ENCODE measurements at places on chromosomes 13 and 19.

- no peak for DNase-seq
These were observed 124.1 kb upstream of the SPACA7 start for GRCh38 chr13:112251930-112252585.

DNA sequence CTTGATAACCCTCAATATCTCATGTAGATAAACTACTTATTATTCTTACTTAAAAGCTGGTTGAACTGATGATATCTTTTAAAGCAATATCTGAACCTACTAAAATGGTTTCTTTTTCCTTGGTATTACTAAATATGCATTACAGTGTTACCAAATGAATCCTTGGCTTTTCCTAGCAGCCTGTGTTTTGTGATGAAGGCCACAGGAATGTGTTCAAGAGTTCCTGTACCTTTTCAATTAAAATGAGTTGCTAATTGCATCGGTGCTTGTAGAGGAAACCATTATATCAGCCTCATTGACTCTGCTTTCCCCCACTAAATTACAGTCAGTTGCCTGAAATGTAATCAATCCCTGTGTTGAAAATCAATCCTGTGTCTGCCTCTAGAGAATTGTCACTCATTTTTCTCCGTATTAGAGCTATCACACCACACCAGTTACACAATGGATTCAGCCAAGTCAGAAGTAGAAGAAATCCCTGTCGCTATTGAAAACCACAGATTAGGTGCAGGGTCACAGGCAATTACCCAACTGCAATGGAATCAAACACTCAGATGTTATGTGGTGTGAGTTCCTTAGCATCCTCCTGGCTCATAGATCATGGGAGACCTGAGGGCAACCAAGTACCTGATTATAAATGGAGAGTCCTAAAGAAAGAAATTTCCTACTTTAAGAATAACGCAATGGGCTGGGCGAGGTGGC, 13.3 kb downstream of the FAM216B start:
- DNase-seq: no peak

- no peak for DNase-seq
These were observed 964 bp downstream of the SPINT2 start for GRCh38 chr19:38265213-38265861.

DNA sequence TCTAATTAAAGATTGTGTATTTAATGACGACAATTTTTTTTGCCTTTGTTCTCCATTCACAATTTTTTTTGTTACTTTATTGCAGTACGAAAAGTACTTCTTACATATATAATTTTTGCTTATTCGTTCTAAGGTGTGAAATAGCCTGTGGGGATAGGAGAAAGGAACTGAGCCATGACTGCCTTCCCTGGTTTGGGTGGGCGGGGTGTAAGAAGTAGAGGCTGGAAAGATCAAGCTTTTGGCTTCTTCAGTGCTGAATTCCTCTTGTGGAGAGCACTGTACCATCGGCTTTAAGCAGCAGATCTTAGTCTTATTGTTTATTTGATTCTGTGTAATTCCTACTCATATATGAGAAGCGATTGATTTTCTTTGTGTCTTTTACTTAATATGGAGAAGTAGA, 115.8 kb downstream of the NBEA start:
- no peak for DNase-seq

DNA sequence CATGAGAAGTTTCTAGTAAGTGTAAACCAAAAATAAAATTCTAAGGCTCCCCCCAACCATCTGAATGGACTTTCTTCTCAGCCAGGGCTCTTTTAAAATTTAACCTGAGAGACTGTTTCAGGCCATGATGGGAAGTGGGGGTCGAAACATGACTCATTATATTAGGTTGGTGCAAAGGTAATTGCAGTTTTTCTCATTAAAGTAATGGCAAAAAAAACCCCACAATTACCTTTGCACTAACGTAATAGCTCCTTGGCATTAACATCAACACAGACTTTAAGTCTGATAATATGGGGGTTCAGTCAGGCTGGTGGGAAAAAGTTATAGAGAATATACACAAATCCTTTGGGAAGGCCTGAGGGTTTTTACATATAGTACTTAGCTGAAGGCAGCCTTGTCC, 9.4 kb upstream of the SPART start:
- no peak for DNase-seq

DNA sequence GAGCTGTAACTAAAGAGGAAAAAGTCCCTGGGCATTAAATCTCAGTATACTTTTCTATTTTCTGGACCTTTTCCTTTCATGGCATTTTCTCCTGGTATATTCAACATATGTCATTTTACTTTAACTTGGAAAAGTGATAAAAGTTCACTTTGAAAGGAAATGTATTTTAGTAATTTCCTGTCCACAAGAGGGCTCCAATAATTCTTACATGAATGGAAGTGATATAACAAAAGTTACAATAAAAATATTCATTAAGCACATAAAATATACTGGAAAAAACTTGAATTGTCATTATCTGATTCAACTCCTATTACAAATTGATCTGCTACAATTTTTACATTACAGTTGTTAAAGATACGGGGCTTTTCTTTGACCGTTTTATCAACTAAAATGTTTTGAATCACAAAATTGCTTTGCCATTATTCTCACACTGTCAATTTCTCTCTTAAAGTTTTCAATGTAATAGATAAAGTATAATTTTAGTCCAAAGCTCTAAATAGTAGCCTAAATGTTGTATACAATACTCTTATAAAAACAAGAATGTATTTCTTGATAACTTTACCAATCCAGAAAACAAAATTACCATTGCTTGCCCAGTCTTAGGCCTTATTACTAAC, 4.9 kb downstream of the UBL3 start:
- DNase-seq: no peak

- DNase-seq: no peak
These were observed 758.3 kb upstream of the PCDH20 start for GRCh38 chr13:62173958-62174357.

DNA sequence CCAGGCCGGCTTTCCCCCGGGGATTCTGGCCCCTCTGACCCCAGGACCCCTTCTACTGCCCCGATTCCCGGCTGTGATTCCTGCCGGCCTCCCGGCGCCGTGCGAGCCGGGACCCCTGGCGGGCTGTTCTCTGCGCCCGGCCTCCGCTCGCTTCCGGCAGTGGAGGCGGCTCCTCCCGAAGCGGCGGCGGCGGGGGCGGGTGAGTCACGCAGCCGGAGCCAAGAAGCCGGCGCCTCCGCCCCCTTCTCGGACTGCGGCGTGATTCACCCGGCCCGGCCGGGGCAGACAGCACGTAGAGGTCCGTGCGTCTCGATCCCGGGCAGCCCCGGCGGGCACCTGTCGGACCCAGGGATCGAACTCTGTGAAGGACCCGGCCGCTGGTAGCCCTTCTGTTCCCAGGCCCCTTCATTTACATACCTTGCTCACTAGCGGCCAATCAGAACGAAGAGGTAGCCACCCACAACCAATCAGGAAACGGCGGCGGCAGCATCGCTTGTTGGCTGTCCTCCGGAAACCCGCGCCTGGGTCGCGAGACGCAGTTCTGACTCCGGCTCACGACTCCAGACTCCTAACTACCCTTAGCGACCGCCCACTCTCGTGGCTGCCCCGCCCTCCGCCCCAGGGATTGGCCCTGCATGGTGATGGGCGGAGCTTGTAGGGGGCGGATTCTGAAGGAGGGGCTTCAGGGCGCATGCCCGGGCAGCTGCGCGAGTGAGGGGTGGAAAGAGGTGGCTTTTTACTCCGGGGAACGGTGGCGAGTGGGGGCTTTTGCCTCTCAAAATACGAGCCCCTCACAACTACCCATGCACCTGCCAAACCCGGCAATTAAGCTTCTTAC, at the start of gene SERTAD1:
Gene SERTAD1 (minus strand): TSS at position 543 of the 838 bp plus-strand sequence. CDS start 2,446 bp downstream, outside the sequence.
- peak; percentile 96 for DNase-seq

GRCh38 chr19:33520048-33520643, 1.4 kb downstream of the PEPD start:
- no peak for DNase-seq

DNA sequence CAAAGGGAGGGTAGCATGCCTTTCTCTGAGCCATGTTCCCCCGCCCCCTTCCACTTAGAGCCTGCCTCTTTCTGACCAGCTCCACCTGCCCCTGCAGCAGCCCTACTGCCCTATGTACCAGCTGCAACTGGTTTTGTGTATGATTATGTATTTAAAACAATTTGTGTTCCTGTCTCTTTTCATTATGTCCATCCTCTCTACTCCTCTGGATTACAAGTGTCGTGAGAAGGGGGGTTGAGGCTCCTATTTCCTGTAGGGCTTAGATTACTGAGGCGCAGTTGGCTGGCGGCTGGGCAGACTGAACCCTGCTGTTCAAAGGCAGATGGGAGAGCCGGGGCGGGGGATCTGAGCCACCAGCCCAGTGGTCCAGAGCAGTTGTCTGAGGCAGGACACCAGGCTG, 213.3 kb downstream of the KCNRG start:
- DNase-seq: no peak

GRCh38 chr13:29059800-29060199, 239.7 kb downstream of the MTUS2 start:
- DNase-seq: no peak

DNA sequence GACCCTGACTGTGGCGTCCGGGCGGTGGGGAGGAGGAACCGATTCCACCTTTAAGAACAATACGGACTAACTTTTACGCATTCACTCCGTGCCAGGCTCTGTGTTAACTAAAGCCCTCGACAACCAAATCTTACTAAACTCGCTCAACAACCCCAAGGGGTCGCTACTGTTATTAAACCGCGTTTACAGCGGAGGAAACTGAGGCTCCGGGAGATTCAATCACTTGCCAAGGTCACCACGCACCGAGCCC, 1.2 kb downstream of the SAMD1 start:
- DNase-seq: no peak

DNA sequence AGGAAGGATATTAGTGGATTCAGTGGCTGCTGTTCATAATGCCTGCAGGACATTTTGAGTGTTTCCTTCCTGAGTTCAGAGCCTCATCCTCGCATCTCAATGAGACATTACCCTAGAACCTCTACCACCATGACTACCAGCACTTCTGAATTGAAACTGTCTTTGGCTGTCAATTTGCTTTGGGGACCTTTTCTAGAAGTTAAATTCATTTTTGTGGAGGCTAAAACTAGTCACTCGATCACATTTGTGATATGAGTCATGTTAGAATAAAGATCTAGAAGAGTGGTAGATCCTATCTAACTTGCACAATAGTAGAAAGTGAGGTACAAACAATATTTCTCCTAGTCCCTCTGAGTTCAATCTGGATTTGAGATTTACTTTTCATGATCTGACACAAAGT, 124.9 kb downstream of the KCNRG start:
- no peak for DNase-seq

DNA sequence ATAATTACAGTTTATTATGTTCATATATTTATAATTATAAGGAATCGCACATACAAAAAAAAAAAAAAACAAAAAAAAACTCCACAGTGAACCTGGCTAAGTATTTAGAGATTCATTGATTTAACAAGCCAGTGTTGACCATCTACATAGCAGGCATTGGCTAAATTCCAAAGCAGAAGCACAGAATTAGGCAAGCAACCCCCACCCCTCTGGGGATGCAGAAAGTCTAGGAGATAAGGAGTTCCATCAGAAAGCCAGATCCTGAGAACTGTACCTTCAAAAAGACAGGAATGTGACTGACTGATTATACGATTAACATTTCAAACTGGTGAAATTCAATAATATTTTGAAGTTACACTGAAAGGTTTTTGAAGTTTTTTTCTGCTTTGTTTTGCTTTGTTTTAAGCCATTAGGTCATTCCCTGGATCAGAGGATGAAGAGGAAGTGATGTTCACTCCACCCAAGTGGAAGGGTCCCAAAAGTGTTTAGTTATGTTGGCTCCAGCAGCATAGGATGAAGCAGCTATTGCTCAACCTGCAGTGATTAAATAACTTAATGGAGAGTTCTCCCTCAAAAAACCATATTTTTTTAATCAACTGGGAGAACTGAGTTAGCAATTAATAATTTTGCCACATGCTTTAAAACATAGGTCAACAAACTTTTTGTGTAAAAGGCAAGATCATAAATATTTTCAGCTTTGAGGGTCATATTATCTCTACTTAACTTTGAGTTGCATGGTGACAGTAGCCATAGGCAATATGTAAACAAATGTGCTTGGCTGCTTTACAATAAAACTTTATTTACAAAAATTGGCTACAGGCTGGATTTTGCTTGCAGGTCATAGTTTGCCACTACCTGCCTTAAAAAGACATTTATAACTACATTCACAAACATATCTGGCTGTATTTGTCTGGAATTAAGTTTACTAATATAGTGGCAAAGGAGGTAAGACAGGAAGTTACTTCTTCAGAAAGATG, 49.6 kb downstream of the DOCK9 start:
- no peak for DNase-seq

- DNase-seq: no peak
These were observed 127.2 kb upstream of the UBL3 start for GRCh38 chr13:29977476-29978120.

GRCh38 chr13:96474181-96474557, 384.3 kb downstream of the HS6ST3 start:
- no peak for DNase-seq

DNA sequence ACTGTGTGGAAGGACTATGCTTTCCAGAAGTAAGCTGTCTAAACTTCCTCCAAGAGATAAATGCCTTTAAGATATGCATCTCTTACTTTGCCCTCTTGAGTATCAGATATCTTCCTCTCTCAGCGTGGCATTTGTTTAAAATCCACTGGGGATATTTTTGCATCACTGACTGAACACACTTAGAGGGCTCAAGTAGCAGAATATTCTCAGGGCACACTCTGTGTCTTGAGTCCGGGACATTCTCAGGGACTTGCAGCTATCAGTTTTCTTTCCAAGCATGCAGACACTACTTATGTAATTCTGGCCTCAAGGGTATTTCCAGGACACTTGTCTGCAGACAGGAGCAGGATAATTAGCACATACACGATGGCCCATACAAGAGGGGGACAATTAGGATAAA, 84.7 kb downstream of the ERCC5 start:
- DNase-seq: peak; percentile 20

- DNase-seq: no peak
These were observed 1.4 kb upstream of the MEGF8 start for GRCh38 chr19:42323852-42324654.

GRCh38 chr13:87089391-87089790, 581.8 kb upstream of the SLITRK5 start:
- no peak for DNase-seq

- no peak for DNase-seq
These were observed 30.5 kb upstream of the TUBGCP3 start for GRCh38 chr13:112618501-112618900.

DNA sequence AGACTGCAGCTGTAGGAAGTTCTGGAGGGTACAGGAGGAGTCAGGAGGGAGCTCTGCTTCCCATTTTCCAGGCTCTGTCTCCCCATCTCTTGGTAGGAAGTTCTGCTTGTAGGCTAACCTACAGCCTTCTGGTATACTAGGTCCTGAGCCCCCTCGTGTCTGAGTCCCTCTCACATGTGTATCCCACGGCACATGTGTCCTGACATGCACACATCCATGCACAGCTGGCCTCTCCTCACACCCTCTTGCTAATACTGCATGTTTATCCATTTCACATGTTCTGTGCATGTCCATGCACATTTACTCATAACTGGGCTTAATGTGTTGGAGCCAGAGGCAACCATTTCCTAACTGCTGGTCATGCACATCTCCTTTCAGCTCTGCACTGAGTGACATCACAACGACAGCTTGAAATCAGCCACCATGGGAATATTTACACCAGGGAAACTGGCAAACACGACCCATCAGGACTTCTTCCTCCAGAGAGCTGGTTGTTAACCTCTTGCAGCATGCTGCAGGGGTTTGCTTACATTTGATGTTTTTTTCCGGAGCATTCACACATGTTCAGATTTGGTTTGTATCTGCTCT, 3.0 kb downstream of the CD209 start:
- DNase-seq: no peak

- peak; percentile 69 for DNase-seq
These were observed at the start of gene ZNF256 for GRCh38 chr19:57947419-57948134. Gene ZNF256 (minus strand): TSS chr19:57947706. CDS start chr19:57947474, 232 bp downstream.

- no peak for DNase-seq
These were observed 26.3 kb upstream of the UQCRFS1 start for GRCh38 chr19:29239213-29239776.

- no peak for DNase-seq
These were observed 20.5 kb downstream of the CYTH2 start for GRCh38 chr19:48489608-48490216.

Data from GM12878 (cell line).